Hair follicular keratinocyte (primary cell): ENCODE measurements at places on chromosomes 7 and 10. TPM values are rescaled to one million over a fixed set of nuclear protein-coding genes. Genes with fewer than 3 reads are reported as not detected.

DYDC2 gene
- 0.08 TPM in 1 of 2 replicates, not detected in the other for total RNA-seq

URGCP gene
- total RNA-seq: 23.0 and 27.4 TPM in 2 replicates

CCL24 gene
- total RNA-seq: not detected in 2 replicates

ZNF488 gene
- total RNA-seq: 0.39 and 1.3 TPM in 2 replicates

PDIA4 gene
- 585 and 697 TPM in 2 replicates for total RNA-seq

RASSF4 gene
- 1.1 and 1.2 TPM in 2 replicates for total RNA-seq

GPR37 gene
- total RNA-seq: 0.34 and 0.78 TPM in 2 replicates

MKI67 gene
- total RNA-seq: 18.2 and 55.1 TPM in 2 replicates

RBP3 gene
- not detected in 2 replicates for total RNA-seq

GPR146 gene
- not detected in 2 replicates for total RNA-seq

HGF gene
- 0.04 TPM in 1 of 2 replicates, not detected in the other for total RNA-seq

CTAGE4 gene
- total RNA-seq: 0.46 and 1.0 TPM in 2 replicates
